Hematopoietic multipotent progenitor cell (in vitro differentiated cells): ENCODE measurements at places on chromosomes 5 and 9. TPM values are rescaled to one million over a fixed set of nuclear protein-coding genes. Genes with fewer than 3 reads are reported as not detected.

Gene SH3GL2
- total RNA-seq = not detected

Gene GPR151
- total RNA-seq = not detected

Gene SAXO1
- under 0.01 TPM for total RNA-seq

Gene CTXN3
- not detected for total RNA-seq

Gene PCDHAC2
- under 0.01 TPM for total RNA-seq

Gene PLPP7
- 5.9 TPM for total RNA-seq

Gene ASB6
- 15.9 TPM for total RNA-seq

Gene SPINK1
- not detected for total RNA-seq

Gene TGFBI
- total RNA-seq = 2.2 TPM

Gene ZDHHC11B
- total RNA-seq = 1.6 TPM

Gene TMEM215
- total RNA-seq = not detected

Gene GABBR2
- not detected for total RNA-seq

Gene ADGRD2
- under 0.01 TPM for total RNA-seq

Gene FIBCD1
- total RNA-seq = not detected

Gene CEMIP2
- total RNA-seq = 22.9 TPM

Gene NAIP
- total RNA-seq = 9.7 TPM

Gene CYLC2
- not detected for total RNA-seq

Gene SPINK7
- total RNA-seq = not detected
